ENCODE measurements at places on chromosomes 1 and 21. TPM values are rescaled to one million over a fixed set of nuclear protein-coding genes. Genes with fewer than 3 reads are reported as not detected.

GRCh38 chr1:172609528-172609927 is 49.4 kb upstream of the FASLG start:
- DNase-seq: no peak

- DNase-seq: peak; percentile 80
Measured at GRCh38 chr1:226984521-226985238, 44.6 kb downstream of the COQ8A start.

GRCh38 chr1:229119161-229119560 is 151.8 kb upstream of the RAB4A start:
- no peak for DNase-seq

GRCh38 chr21:38181096-38181495 is 75.7 kb upstream of the KCNJ15 start:
- DNase-seq: peak; percentile 24

DNA sequence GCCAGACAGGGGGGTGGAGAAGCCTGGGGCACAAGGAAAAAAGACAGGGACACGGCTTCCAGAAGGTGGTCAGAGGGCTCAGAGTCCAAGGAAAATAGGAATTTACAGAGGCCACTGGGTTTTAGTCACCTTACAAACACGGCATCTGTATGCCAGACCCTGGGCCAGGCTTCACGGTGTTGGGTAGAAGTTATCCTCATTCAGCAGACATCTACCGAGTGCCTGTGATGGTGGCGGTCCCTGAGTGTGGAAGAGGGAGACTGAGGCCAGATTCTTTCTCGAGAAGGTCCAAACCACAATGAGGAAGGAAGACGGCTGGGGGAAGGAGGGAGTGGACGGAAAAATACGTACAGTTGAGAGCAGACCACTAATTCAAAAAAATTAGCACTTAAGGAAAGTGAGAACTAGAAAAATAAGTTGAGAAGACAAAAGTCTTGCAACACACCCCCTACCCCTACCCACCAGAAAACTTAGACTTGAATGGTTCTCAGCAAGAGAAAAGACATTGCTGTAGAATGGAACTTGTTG is 864 bp upstream of the BTG2 start:
- DNase-seq: no peak

DNA sequence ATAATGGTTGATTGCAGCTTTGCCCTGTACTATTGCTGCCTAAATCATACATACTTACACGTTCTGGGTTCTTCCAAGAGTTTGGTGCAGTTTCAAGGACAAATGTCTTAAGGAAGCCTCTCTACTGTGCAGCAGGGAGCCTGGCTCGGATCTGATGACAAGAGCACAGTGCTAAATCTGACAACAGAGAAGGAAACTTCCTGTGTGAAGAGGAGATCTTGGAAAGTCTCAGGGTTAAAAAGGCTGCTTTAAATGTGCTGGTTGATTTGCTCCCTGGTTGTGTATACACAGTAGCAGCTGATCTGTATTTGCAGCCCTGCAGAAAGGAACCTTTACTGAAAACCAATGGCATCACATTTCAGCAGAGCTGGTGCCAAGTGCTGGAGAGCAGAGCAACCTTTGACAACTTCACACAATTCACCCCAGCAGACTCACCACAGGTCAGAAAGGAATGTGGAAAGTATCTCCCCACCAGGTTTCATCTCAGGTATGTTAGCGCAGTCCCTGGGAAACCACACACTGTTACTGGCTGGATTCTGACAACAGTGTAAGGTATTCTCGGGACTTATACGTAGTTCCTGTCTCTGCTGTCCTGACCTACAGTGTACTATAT is 355.0 kb upstream of the ESRRG start:
- DNase-seq: peak; percentile 71

GRCh38 chr1:22454476-22455056 is 2.9 kb downstream of the ZBTB40 start:
- peak; percentile 49 for DNase-seq

GRCh38 chr1:162627662-162628296 is 4.5 kb upstream of the DDR2 start:
- DNase-seq: peak; percentile 12

DNA sequence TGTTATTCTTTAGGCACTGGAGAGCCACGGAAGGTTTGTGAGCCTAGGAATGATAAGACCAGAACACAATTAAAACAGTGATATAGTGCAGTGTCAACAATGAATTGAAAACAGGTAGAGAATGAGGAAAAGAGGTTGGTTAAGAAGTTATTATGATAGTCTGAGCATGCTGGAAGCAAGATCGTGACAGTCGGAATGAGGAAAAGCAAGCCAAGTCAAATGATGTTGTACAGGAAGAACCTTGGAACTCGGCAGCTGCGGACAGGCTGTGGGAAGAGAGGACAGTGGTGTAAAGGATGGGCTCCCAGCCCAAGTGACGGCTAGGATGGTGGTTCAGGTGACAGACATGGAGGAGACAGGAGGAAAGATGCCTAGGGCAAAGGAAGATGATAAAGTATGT is 25.6 kb downstream of the MTARC1 start:
- DNase-seq: no peak

GRCh38 chr1:242784084-242784483 is 259.6 kb upstream of the PLD5 start:
- DNase-seq: peak; percentile 62

DNA sequence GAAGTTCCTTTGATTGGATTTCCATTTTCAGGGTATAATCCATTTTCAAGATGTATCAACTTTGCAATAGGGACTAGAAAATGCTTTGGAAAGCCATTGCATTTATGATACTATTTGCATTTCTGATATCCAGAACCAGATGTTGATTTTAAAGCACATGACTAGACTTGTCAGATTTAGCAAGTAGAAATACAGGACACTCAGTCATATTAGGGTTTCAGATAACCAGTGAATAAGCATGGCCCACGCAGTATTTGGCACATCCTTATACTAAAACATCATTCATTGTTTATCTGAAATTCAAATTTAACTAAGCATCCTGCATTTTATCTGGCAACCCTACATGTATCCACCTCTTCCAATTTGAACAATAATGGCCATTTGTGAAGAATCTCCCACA is 113.3 kb upstream of the DPT start:
- no peak for DNase-seq

DNA sequence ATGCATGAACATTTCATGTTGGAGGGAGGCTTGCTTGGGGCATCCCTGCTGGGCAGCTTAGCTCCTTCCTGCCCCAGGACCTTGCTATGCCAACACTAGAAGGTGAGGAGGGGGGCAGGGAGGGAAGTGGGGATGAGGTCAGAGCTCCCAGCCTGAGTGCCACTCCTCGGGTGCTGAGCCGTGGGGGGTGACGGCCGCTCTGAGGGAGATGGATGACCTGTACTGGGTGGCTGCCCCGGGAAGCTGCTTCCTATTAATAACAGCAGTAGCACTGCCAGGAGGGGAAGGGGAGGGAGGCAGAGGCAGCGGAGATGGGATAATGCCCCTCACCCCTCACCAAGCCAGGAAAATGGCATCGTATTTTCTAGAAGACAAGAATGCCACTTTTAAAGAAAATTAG is 60.6 kb downstream of the UBIAD1 start:
- DNase-seq: no peak

GRCh38 chr1:229194096-229194495 is 76.8 kb upstream of the RAB4A start:
- DNase-seq: no peak

DNA sequence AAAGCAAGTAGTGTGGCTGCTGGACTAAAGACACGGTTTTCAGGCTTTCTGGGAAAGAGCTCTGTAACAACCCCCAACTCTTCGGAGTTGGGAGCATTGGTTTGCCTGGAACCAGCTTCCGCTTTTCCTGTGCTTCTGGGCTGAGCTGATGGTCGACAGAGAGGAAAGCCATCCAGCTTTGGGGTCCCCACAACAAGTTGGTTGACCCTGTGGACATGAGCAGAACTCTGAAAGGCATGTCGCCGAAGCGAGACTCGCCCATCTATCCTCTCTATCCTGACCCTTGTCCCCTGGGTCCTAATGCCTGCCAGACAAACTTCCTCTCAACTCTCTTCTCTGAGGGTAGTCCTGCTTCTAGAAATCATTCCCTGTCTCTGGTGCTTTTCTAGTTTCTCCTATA is 31.9 kb upstream of the FCGR2A start:
- DNase-seq: no peak

- peak; percentile 32 for DNase-seq
Measured at GRCh38 chr1:32925403-32926162, 24.4 kb upstream of the TMEM54 start.

- no peak for DNase-seq
Measured at GRCh38 chr1:195328102-195328501, 1280.1 kb downstream of the KCNT2 start.

DNA sequence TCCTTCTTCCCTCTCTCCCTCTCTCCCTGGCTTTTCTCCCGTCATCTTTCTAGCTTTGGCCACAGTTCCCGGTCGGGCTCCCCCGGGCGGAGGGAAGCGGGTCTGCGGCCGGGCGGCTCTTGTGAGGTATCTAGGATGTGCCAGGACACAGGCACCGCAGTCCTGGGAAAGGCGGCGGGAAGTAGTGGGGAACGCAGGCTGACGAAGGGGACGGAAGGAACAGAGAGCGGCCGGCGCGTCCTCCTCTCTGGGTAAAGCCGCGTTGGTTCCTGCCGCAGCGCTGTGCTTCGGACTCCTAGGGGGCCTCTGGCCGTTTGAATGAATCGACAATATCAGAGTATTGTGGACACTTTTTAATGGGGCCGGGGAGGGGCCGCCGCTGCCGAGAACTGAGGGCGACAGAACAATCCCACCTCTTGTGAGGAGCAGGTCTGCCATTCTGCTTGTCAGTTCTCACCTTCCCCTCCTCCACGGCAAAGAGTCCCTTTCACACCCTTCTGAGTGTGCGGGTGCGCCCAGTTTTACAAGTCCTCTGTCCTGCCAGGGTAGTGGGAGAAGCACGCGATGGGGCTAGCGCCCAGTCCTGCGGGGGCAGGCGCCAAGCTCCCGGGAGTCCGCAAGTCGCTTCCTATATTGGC is 1.2 kb upstream of the LHX9 start:
- peak; percentile 71 for DNase-seq

- no peak for DNase-seq
Measured at GRCh38 chr1:45787905-45788304, 15.5 kb upstream of the MAST2 start.

DNA sequence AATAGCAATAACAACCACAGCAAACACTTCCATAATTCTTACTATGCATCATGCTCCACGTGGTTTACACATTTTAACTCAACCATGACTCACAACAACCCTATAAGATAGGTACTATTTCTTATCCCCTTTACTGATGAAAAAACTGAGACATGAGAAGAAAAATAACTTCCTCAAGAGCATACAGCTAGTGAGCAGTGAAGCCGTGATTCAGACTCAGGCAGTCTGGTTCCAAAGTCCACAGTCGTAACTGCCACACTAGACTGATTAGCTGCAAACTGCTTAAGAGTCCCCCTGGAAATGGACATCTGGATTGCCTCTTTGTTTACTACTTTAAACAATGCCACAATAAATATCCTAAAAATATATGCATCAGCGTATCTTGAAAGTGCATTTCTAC is 55.7 kb downstream of the PLD5 start:
- no peak for DNase-seq

- DNase-seq: no peak
Measured at GRCh38 chr1:68107771-68108170, 57.3 kb upstream of the DIRAS3 start.

The DNAJC28 gene
- total RNA-seq: 2.8 TPM

The KIAA1614 gene
- 10.2 TPM for total RNA-seq

The HLX gene
- 8.3 TPM for total RNA-seq

The STYXL2 gene
- 82.9 TPM for total RNA-seq

The OVAAL gene
- not detected for total RNA-seq

The CLEC20A gene
- total RNA-seq: not detected

The NIPAL3 gene
- 15.4 TPM for total RNA-seq

The FCRLB gene
- total RNA-seq: 1.0 TPM

The GBP6 gene
- 34.4 TPM for total RNA-seq
